Activated CD8-positive, alpha-beta memory T cell treated with anti-CD3 and anti-CD28 coated beads for 4 hours (primary cell): ENCODE measurements at places on chromosomes 6 and 20.

DNA sequence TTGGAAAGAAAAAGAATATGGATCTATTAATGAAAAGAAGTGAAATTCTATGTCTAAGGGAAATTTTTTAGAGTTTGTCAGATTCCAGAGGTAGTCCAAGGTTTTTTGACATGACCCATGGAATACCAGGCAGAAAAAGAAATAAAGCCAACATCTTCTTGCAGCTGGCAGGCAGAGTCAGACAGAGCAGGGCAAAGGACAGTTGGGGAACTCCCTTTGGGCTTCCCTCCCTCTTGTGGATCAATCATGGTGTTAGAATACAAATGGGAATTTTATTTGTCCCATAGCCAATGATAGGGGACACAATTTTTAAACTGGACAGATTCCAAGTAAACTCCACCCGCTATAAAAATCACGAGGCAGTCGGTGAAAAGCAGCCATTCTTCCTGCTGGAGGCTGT, 92.1 kb upstream of the TAB2 start:
- DNase-seq: no peak

- no peak for DNase-seq
Measured at GRCh38 chr20:33687993-33688937, 2.1 kb upstream of the E2F1 start.

DNA sequence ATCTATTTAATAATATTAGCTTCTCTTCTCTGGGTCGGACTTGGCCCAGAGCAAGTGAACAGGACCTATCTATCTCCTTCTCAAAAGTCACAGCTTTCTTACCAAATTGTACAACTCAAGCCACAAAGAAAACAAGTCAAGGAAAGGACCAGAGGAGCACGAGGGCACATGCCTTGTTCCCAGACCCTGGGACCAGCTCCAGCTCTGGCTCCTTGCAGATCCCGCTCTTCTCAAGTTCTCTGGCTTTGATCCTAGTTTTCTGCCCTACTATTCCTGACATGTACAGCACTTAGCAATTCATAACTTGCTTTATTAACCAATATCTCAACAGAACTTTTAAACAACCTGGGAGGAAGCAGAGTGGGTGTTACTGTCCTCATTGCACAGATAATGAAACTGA, 185.9 kb downstream of the ESR1 start:
- no peak for DNase-seq

GRCh38 chr20:46695892-46696291, 6.6 kb upstream of the TP53RK start:
- DNase-seq: no peak

- no peak for DNase-seq
Measured at GRCh38 chr20:46304361-46304760, 3.9 kb downstream of the CDH22 start.

DNA sequence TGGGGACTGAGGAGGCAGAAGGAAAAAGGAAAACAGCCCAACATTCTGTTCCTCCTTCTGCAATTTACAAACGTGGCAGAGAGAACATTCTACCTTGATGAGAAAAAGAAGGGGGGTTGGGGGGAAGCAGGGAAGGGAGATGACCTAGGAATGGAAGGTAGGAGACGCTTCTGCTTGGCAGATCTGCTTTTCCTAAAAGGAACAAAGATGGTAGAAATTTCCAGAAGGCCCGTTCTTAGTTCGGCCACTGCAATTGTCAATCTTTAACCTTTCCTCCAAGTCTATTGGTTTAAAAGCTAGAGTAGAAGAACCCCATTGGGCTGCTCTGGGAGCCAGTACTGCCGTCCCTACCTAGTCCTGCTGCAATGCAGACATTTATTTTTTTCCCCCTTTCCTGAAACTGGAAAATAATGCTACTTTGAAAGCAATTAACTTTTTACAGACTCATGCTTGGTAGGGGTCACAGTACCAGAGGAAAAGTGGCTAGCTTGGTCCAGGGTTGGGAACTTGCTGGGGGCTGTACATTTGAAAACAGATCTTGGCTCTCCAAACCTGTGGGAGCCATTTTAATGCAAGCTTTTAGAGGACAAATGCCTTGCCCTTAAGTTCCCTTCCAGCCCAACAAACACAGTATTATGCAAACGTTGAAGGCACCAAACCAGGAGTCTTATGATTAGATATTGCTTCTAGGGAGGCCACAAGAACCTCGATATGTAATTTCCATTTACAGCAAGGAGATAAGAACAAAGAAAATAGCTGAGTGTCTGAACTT, 2.6 kb downstream of the ZMYND8 start:
- DNase-seq: no peak

- DNase-seq: no peak
Measured at GRCh38 chr6:107730683-107731314, 93.3 kb downstream of the SCML4 start.

- no peak for DNase-seq
Measured at GRCh38 chr20:54093423-54094267, 23.3 kb upstream of the BCAS1 start.

DNA sequence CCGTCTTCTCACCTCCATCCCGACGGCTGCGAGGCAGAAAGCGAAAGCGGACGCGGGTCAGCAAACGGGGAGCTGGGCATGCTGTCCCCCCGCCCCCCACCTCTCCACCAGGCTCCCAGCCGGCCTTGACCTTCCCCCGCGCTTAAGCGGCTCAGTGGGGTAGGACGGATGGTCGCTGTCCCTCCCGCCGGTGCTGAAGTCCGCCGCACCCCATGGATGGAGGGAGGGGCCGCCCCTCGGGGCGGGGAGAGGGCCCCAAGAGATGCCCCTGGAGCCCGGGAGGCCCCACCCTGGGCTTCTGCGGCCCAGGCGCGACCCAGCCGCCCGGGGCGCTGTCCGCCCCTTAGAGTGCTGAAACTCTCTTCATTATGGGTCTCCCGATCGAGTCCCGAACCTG, at the start of gene KCNB1:
TSS of gene KCNB1 (minus strand) at position 48 of the 397 bp plus-strand sequence. CDS start 188 bp downstream, outside the sequence.
- DNase-seq: no peak
